ENCODE measurements at places on chromosomes 13 and 19.

DNA sequence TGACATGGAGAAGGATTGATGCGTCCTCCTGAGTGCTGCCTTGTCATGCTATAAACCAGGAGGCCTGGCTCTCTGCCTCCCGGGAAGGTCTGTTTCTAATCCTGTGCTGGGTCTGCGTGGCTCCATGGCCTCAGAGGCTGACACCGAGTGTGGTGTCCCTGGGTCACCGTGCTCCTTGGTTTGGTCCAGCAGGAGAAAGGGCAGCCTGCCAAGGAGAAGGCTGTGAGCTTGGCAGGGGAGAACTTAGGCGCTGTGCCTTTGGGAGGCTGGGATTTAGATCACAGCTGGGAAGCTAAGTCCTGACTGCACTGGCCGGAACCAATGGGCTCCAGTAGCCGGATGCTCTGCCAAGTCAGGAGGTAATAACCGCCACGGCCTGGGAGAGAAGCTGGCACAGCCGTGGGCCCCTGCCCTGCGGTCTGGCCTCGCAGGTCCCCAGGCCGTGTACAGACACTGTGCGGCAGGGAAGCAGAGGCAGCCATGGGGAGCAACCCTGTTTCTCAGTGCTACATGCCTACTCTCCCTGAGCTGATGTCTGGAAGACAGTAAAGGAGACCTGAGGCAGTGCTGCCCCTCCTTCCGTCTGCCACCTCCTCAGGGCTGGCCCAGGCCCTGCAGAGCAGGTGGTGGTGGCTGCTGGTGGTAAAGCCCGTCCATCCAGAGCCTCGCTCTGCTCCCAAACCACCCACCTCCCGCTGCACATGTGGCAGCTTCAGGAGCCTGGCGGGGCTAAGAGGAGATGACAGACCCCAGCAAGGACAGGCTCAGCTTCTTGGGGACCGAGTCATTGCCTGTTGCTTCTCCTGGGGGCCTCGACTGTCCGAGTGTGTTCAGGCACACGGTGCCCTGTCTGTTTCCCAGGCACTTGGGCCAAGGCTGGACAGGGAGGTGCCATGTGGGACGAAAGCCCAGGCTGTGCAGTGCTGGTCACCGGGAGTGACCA, 44.9 kb downstream of the C13orf46 start:
- DNase-seq, result no peak

- DNase-seq, result peak; percentile 30
Measured at GRCh38 chr19:6718741-6719539, 1.5 kb downstream of the C3 start.

GRCh38 chr13:45821811-45822210, 29.7 kb downstream of the SIAH3 start:
- no peak for DNase-seq

GRCh38 chr13:65756071-65756671, 1474.0 kb downstream of the PCDH9 start:
- DNase-seq, result no peak

GRCh38 chr13:83995930-83996329, 113.7 kb upstream of the SLITRK1 start:
- no peak for DNase-seq

DNA sequence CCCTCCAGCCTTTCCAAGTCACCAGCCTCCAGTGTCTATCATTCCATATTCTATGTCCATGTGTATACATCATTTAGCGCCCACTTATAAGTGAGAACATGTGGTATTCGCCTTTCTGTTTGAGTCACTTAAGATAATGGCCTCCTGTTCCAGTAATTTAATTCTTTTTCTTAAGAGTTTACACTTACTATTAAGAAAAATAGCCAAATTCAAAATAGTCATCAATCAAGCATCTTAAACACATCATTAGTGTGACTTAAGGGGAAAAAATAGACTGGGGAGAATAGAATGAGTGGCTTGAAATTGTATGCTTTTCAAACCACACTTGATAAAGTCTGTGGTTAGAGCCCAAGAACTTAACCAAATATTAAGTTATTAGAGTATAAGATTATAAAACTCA, 248.0 kb downstream of the MAB21L1 start:
- no peak for DNase-seq

- DNase-seq, result no peak
Measured at GRCh38 chr13:111645598-111646455, 325.4 kb downstream of the TEX29 start.

DNA sequence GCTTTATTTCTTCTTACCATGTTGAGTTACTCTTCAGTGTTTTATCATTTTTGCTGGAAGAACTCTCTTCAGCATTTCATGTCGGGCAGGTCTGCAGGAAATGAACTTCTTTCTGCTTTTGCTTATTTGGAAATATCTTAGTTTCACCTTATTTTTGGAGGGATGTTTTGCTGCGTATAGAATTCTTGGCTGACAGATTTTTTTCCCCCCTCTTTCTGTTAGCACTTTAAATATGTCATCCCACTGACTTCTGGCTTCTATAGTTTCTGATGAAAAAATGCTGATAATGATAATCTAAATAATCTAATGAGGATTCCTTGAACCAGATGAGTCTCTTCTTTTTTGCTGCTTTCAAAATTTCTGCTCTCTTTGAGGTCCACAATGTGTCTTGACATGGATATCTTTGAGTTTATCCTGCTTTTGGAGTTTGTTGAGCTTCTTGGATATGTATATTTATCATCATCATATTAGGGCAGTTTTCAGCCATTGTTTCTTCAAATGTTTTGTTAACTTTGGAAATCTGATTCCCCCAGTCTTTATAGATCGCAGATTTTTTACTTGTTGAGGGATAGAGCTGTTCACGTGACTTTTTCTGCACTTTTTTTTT, 20.4 kb downstream of the ZMYM2 start:
- DNase-seq, result no peak

GRCh38 chr13:95391362-95391761, 90.1 kb upstream of the ABCC4 start:
- no peak for DNase-seq

DNA sequence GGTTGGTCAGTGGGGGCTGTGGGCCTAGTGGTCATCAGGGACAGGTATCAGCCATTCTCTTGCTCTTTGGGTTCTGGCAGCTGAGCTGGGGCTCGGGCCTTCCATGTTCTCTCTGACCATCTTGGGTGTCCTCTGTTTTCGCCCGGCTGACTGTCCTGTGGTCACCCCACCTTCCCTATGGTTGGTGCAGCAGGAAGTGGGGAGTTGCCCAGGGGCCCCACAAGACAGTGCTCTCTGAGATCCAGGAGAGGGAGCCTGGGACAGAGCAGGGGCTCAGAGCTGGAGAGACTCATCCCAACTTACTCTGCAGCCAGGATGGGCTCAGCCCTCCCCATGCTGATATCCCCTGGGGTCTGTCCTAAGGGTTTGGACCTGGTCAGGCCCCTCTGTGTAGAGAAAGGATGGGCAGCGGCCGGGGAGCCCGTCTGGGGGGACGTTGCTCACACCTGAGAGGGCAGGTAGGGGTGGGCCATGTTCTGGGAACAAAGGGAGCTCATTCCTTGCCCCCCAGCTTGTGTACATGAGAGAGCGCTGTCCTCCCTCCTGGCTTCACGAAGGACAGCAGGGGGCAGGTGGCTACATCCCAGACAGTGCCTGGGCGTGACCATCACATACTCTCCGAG, 937 bp upstream of the CEACAM8 start:
- DNase-seq, result no peak

GRCh38 chr19:45114116-45114515, 21.1 kb downstream of the PPP1R37 start:
- no peak for DNase-seq

DNA sequence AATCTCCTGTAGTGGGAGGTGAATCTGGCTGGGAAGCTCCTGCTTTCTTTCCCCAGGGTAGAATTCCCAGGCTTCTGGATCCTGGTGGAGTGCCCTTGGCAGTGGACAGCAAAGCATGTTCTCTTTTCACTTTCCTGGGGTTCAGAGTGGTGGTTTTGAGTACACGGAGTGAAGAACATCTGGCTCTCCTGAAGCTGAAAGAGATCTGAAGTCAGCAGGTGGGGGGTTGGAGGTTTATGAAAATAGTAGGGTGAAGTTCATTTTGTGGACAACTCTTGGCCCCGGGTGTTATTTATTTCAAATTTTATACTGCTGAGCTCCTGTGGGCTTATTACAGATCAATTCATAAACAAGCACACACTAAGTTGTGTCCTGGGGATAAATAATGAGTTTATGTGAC, 497.3 kb downstream of the KLF5 start:
- no peak for DNase-seq

DNA sequence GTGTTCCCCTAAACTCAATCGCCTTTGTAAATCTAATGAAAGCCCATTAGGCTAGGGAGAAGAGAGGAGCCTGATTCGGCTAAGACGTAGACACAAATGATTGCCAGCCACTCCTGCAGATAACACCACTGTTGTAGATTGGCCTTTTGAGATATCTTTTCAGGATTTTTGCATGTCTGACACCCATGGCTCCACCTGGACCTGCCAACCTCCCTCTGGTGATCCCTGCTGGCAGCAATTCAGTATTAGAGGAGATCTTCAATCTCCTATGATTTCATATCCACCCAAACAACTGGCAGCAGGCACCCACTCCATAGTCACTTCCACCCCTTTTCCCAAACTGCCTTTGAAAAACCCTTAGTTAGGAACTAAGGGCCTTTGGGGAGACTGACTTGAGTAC, 191.9 kb upstream of the UBL3 start:
- no peak for DNase-seq

DNA sequence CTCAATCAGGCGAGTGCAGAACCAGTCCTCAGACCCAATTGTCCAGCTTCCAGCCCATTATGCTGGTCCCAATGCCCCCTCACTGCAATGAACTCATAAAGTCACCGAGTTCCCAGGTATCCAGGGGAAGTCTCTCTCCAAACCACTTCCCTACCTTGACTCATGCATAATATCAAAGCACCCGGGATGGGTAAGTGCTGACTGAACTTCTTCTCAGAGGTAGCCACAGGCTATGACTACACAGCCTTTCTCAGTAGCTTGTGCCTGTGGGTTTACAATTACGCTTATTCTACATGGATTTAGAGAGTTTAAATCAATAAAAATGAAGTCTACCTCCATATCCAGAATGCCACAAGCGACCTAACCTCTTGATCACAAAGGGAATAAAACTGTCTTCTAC, 1.7 kb upstream of the C13orf42 start:
- no peak for DNase-seq

GRCh38 chr13:84903391-84903790, 895.8 kb downstream of the SLITRK6 start:
- no peak for DNase-seq

- DNase-seq, result no peak
Measured at GRCh38 chr13:110407531-110407930, 100.4 kb downstream of the COL4A2 start.

DNA sequence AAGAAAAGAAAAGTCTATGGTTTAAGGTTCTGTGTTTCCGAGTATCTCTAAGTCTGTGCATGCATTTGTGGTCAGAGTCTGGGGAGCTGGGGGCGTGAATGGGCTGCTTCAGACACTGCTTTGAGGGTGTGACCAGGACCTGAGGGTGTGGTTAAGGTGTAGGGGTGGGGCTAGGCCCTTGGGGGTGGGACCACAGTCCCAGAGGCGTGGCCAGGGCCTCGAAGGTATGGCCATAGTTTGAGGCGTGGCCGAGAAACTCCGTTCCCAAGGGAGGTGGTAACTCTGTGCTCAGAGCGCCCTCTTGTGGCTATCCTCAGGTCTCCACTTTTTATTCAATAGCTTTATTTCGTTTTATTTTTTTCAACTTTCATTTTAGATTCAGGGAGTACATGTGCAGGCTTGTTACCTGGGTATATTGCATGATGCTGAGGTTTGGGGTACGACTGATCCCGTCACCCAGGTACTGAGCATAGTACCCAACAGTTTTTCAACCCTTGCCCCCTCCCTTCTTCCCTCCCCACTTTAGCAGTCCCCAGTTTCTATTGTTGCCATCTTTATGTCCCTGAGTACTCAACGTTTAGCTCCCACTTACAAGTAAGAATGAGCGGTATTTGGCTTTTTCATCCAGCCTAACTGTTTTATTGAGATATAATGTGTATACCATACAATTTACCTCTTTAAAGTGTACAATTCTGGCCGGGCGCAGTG, 7.0 kb upstream of the CBLC start:
- peak; percentile 98 for DNase-seq

- no peak for DNase-seq
Measured at GRCh38 chr13:106407338-106407737, 128.1 kb downstream of the EFNB2 start.

DNA sequence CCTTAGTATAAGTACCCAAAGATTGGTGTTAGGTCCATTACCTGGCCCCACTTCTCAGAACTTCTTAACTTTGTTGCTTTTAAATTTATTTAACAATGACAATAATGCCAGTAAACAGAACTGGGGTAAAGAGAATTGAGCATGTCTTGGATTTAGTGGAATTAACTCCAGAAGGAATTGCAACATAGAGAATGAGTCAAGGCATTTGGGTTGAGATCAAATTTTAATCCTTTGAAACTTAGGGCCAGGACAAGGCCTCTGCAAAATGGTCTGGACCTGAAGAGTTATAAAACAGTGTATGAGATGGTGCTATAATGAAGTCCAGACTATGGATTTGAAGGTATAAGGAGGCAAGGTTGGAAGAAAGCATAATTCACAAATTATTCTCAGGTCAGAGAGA, 1030.4 kb downstream of the SLITRK5 start:
- no peak for DNase-seq

GRCh38 chr19:49808711-49809159, 4.4 kb downstream of the FUZ start:
- DNase-seq, result peak; percentile 90

DNA sequence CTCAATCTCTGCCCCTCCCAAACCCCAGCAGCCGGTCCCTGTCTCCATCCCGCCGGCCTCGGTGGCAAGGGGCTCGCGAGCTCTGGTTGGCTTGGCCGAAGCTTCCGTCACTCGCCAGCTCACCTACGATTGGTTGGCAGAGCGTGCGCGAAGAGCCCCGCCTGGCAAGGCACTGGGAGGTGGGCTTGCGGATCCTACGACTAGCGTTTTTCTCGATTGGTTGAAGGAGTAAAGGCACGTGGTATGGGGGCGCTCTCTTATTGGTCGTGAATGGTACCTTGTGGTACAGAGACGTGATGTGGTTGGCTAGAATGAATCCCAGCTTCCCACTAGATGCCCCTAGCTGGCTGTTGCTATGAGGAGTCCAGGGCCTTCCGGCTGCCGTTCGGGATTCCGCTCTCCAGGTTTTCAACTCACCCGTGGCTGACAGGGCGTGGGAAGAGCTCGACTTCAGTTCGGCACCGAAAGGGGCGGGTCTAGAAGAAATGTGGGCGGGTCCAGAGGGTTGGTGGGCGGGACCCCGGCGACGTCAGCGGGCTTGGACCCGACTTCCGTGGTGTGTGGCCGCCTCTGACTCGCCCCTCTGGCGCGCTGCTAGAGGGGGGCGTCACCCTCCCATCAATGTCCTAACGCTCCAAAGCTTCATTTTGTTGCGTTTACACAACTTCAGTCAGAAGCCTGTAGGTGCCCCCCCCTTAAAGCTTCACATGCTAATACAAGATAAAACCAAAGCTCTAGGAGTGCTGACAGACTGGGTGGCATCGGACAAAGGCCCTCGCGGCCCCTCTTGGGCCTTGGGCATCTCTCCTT, 847 bp upstream of the RAP2A start:
- peak; percentile 96 for DNase-seq

DNA sequence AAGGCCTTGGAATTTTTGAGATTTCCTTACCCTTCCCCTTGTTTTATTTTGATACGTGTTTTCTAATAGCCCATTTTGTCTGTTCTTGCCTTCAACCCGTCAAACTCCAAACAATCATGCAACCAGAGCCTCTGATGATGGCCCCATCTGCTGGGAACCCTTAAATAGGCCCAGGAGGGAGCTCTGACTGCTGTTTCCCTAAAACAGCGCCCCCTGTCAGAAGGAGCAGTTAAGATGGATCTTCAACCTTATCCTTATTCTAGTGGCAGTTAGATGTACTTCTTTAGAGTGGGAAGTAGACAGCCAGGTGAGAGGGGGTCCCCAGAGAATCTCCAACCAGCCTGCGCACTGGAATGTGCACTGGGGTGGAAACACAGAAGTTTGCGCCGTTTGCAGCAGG, 1031.0 kb upstream of the PCDH9 start:
- DNase-seq, result no peak

GRCh38 chr13:37364956-37365355, 233.6 kb downstream of the POSTN start:
- no peak for DNase-seq
